ENCODE measurements at places on chromosomes 1 and 21.

DNA sequence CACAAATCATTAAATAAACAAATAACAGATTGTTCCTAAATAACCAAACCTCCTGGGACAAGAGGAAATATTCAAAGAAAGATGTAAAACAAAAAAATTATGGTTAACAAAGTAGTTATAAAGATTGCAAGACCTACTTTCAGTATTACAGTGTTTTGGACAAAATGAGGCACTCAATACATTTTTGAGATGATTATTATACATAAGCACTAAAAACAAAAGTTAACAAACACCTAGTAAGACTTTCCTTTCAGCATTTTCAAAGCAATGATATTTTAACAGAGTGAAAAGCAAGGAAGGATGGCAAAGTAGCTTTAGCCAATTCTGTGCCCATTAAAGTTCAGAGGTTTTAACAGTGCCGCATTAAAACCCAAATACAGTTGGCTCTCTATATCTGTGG is 17.2 kb downstream of the OMA1 start:
- DNase-seq, result no peak

- no peak for DNase-seq
Observed at GRCh38 chr1:30451532-30452125, 271.8 kb downstream of the MATN1 start.

- no peak for DNase-seq
Observed at GRCh38 chr1:191912517-191912916, 245.7 kb upstream of the RGS18 start.

- DNase-seq, result peak; percentile 67
Observed at GRCh38 chr1:39695016-39695415, 3.8 kb upstream of the HPCAL4 start.

- DNase-seq, result peak; percentile 39
Observed at GRCh38 chr1:230778916-230779590, 31.9 kb downstream of the CAPN9 start.

DNA sequence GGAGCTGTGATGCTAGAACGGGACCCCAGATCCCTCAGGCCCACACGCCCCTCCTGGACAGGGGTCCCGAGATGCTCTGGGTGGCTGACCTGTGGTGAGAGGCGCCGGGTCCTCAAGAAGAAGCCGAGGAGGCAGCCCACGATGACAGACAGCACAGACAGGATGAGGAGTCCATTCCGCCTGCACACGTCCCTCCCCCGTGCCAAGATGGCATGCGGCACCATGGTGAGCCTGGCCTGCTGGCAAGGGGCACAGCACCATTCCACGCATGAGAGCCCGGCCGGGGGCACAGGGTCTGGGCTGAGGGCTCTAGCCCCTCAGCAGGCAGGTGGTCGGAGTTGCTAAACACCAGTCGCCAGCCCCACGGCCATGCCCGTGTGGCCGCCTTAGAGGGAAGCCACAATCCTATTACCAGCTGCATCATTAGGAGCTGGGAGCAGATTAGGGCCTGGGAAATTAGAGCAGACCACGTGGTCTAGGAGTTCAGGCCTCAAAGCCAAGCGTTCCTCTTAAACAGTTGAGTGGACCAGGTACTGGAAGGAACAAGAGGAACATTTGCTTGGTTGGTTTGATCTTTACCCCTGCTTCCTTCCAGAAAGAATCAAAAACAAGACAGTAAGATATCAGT is at the start of gene SLC1A7:
SLC1A7 (minus strand) TSS at position 413 of the 628 bp plus-strand sequence; CDS start at position 224, 189 bp downstream.
- DNase-seq, result no peak

DNA sequence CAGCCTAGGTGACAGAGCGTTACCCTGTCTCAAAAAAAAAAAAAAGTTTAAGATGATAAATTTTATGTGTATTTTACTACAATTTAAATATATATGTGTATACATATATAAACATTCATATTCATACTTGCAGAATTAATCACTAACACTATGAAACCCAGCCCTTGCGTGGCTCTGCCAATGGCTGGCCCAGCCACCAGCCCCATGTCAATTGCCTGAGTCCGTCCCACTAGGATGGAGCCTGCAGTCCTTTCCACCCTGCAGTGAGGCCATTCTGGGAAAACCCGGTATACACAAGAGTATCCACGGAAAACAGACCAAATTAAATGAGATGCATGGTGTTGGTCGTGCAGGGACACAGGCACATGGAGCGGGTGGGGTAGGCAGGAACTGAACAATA is 49.7 kb downstream of the TCP10L start:
- no peak for DNase-seq

GRCh38 chr1:202130816-202131522 is 8.3 kb downstream of the GPR37L1 start:
- no peak for DNase-seq

- no peak for DNase-seq
Observed at GRCh38 chr1:10400013-10400412, 1.1 kb downstream of the PGD start.

DNA sequence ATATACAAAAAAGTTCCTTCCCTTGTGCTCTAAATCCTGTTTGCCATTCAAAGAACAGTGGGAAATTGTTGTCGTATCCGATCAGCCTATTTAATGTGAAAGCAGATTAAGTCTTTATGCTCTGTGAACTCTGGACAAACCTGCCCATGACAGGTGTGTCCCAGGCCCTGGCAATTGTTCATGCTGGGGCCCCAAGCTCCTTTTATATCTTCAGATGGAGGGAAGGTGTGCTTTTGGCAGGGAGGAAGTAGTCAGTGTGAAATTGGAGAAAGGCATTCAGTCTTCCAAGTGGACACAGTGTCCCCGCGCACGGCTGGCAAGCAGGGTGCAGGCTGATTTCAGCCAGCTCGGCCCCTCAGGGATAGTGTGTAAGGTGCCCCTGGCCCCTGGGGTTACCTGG is 135.1 kb upstream of the F3 start:
- DNase-seq, result no peak

DNA sequence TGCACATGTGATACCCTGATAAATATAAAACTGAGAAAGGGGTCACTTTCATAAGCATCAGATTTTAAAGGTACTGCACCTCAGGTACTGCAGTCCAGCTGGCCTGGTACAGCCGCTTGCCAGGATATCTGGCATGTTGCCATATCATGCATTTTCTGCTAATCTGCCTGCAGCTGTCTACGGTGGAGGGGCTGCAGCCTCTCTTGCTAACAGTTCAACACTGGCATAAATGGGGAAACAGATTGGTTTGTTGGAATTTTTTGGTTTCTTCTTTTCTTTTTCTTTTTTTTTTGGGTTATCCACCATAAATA is 71.5 kb downstream of the MIS18A start:
- DNase-seq, result no peak

- DNase-seq, result no peak
Observed at GRCh38 chr1:10630661-10631120, 155.9 kb downstream of the PEX14 start.

- DNase-seq, result no peak
Observed at GRCh38 chr1:66405061-66405460, 128.9 kb upstream of the SGIP1 start.

GRCh38 chr1:108130794-108131193 is 69.3 kb downstream of the SLC25A24 start:
- peak; percentile 9 for DNase-seq

GRCh38 chr21:41482301-41482700 is 25.7 kb downstream of the TMPRSS2 start:
- DNase-seq, result no peak

DNA sequence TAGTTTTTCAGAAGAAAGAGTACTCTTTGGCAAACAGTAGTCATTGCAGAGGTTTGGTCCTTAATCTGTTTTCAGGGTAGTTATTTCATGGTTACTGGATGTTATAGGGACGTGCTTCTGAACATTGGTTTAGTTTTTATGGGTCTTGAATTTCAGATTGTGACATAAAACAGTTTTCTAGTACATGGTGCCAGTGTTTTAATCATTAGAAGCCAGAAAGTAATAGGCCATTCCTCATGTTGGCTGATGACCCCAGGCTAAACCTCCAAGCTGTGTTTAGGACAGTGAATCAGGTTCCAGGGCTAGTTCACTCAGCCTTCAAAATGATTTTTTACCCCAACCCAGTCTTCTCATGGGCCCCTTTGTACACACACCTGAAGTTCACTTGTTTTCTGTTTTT is 73.3 kb downstream of the OLFML2B start:
- DNase-seq, result no peak

DNA sequence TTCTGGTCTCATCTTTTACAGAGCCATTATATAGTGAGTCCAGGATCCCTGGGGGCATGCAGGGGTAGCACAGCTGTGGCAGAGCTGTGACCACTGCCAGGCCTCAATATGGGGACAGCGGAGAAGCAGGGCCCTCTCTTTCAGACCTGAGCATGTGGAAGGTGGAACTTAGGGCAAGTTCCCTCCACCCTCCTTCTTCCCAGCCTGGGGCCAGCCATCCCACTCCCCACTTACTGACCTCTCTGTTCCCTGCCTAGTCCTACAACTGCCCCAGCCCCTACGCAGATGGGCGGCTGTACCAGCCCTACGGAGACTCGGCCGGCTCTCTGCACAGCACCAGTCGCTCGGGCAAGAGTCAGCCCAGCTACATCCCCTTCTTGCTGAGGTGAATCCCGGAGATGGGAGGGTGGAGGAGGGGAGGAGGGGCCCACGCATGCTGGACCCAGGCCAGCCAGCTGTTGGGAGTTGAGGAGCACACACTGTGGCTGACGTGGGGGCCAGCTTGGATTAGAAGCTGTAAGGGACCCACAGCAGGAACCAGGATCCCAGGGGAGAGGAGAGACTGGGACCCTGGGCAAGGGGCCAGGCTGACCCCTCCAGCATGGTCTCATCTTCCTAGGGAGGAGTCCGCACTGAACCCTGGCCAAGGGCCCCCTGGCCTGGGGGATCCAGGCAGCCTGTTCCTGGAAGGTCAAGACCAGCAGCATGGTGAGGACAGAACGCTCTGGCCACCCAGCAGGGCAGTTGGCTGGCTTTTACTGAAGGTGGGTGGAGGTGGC is 10.7 kb downstream of the PSRC1 start:
- no peak for DNase-seq

GRCh38 chr1:59688976-59689375 is 125.8 kb upstream of the HOOK1 start:
- DNase-seq, result no peak

- no peak for DNase-seq
Observed at GRCh38 chr1:63975481-63975880, 201.7 kb downstream of the ROR1 start.

DNA sequence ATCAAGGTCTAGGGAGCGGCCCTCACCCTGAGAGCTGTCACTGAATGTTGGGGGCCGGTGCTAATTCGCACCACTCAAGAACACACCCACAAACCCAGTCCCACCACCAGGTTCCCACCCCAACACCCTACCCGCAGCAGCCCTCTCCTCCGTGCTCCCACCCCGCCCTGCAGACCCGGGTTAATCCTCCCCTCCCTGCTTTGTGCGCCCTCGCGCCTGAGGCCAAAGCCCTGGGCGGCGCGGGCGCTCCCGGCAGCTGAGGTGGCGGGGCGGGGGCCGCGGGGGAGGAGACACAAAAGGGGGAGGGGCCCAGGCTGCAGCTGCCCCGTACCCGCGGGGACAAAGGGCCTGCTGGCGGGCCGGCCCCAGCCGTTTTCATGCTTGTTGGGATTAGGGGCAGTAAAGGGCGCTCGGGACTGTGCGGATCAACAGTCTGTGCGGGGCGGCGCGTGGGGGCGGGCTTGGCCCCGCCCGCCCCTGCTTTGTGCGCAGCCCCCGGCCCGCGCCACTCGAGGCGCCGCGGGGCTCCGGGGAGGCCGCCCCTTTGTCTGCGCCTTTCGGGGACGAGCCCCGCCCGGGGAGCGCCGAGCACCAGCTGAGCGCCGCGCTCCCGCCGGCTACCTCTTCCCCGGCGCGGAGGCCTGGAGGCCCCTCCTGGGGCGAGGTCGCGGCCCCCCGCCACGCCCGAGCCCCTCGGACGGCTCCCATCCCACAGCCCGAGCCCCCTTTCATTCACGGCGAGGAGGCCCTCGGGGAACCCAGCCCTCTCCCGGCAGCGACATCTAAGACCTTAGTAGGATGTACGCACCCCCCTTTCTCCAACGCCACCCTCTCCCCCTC is 10.9 kb downstream of the C1orf216 start:
- peak; percentile 87 for DNase-seq

DNA sequence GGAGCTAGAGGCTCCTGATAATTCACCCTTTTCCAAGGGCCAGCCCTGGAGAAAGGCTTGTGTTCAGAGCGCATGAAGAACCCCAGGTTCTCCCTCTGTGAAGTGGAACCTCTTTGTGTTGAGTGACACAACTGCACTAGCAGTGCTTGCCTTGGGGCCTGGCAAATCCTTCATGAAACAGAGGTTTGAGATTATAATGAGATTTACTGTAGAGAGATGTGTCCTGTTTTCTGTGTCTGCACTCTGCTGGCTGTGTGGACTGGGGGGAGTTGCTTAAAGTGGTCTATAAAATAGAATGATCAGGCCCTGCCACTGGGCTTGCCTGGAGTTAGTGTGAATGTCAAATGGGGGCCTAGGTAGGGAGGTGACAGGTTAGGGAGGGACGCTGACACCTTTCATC is 11.5 kb upstream of the TNFRSF1B start:
- DNase-seq, result no peak

GRCh38 chr21:34844924-34845238 is 176.1 kb downstream of the CLIC6 start:
- DNase-seq, result no peak

DNA sequence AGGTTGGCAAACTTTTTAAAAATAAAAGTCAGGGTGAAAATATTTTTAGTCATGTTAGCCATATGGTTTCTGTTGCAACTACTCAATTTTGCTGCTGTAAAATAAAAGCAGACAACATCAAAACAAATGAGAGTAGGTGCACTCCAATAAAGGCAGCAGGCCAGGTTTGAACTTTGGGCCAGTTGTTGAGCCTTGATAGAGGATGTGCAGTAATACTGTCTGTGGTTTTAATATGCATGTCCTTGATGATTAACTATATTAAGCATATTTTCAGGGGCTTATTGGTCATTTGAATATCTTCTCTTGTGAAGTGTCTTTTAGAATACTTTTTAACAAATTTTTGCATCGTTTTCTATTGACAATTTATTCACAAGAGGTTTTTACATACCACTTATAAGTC is 1399.9 kb upstream of the B3GALT2 start:
- DNase-seq, result no peak

DNA sequence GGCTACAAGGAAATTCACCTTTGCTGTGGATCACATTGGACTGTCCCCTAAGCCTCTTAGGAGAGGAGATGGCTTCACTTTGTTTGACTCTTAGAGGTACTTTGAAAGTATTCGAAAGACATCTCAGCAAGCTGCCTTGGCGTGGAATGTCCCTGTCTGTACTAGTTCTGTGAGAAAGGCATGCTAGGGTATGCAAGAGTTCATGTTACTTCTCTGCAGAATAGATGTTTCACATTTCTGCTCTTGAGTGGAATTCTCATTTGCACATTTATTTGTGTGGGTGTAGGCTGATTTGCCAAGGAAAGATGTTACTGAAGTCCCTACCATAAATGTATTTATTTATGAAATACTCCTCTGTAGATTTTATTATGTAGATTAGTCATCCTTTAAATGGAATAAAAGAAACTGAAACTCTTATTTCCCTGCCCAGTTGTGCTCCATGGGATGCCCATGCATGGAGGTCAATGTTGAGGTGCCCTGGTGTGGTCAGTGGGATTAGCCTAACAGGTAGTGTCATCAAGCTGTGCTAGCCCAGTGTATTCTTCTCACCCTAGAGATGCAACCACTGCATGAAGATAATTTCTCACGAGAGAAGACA is 13.8 kb downstream of the MIA3 start:
- DNase-seq, result no peak

Measured in GM23338 (cell line).